ENCODE measurements at places on chromosomes 5 and 9.

DNA sequence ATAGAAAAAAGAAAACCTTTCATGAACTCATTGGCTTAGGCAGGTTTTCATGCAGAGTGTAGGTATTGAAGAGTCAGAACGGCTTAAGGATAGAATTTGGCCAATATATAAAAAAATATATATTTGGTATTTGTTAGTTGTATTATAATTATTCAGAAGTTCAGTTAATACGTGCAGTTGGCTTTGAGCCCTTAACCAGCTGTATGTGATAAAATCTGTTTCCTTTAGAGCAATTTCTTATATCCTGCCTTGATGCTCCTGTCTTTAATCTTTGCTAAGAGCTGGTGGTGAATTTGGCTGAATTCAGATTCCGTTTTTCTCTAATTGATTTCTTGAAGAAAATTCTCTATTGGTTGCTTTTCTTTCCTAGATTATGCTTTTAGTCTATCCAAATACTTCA lies 3.7 kb downstream of the ANXA1 start:
- DNase-seq: no peak

DNA sequence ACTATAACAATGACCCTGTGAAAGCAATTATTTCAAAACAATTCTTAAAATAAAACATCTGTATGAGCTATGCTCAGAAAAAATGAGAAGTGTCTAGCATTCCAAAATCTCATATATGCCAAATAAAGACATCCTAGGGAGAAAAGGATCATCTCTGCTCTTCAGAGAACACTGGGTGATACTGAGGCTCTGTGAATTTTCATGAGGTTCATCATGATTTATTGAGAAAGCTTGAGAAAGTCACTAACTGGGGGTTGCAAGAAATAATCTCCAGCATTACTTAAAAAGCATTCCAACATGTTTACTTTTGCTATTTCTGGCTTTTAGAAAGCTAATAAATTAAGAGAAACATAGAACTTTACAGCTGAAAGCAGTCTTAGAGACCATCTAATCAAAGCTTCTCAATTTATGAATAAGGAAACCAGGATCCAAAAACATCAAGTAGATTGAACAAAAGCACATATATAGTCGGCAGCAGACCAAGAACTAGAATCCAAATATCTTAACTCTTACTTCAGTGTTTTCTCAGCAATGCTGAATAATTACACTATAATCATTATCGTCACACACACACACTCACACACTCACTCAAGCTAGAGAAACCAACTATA lies 372.8 kb downstream of the NR2F1-AS1 start:
- peak; percentile 71 for DNase-seq

- no peak for DNase-seq
Observed at GRCh38 chr9:17927616-17928015, 348.8 kb downstream of the SH3GL2 start.

DNA sequence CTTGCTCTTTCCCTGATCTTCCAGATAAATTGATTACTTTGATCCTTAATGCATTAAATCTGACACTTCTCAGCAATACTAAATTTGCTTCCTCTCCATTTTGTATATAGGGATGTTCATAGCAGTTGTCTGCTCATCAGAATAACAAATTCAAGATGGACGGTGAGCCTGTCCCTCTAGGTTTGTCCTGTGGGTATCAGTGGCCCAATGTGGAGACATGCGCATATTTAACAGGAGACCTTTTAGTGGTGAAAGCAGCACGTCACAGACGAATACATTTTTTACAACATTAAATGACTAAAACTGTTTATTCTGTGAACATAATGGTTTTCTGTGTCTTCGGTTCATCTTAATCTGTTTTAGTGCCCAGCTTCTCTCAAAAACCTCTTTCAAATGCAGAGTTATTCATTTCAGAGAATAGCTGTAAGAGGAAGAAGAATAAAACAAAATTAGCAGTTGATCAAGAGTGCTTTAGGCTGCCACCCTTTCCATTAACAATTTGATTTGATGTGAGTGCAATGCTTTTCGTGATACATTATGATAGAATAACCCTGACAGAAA lies 1970.4 kb upstream of the WWC1 start:
- no peak for DNase-seq

DNA sequence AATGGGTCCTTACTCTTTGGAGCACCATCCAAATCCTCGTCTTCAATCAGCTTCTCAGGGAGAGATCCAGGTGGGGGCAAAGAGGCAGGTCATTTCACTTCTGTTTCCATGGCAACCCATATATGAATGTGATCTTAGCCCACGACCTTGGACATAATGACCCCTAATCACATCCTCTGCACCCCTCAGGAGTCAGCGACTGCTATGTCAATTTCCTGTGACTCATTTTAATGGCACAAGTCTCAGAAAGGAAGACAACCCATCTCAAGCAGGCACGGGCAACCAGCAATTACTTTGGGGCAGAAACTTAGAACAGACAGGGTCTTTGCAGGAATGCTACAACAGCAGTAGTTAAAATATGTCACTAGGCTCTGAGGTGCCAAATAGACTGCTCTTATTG lies 591.2 kb downstream of the TLR4 start:
- DNase-seq: no peak

DNA sequence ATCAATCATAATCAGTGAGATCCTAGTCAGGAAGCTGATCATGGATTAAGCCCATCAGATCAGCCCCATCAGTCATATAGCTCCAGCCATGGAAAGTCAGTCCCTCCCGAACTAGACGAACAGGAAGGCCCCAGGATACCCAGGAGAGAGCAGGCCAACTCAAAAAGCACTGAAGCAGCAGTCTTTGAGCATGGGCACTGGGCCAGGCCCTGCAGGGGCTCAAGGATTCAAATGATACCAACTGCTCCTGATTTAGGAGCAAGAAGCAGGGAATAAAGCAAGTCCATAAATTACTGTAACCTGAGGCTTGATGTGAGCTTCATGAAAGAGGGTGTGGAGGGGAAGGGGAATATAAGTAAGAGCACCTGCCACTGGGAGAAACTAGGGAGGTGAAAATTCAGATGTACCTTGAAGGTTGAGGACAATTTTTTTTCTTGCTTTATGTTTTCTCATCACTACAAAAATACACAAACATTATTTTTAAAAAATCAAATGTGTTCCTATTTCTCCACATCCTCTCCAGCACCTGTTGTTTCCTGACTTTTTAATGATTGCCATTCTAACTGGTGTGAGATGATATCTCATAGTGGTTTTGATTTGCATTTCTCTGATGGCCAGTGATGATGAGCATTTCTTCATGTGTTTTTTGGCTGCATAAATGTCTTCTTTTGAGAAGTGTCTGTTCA lies 115.2 kb downstream of the SIL1 start:
- no peak for DNase-seq

GRCh38 chr5:16921211-16921610 lies 14.9 kb downstream of the MYO10 start:
- DNase-seq: peak; percentile 50

DNA sequence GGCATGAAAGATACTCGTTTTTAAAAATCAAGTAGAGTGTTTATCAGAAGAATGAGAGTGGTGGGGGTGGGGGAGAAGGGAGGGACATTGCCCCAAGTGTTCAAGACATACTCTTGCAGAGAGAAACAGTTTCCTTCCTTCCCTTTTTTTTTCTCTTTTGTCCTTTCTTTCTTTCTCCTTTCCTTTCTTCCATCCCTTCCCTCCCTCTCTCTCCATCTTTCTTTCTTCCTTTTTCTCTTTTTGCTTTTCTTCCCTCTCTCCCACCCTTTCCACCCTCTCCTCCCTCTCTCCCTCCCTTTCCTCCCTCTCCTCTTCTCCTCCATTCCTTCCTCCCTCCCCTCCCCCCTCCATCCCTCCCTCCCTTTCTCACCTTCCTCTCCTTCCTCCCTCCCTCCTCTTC lies 478.3 kb upstream of the EDIL3 start:
- DNase-seq: no peak

- DNase-seq: no peak
Observed at GRCh38 chr9:106731910-106732309, 131.1 kb upstream of the ZNF462 start.

DNA sequence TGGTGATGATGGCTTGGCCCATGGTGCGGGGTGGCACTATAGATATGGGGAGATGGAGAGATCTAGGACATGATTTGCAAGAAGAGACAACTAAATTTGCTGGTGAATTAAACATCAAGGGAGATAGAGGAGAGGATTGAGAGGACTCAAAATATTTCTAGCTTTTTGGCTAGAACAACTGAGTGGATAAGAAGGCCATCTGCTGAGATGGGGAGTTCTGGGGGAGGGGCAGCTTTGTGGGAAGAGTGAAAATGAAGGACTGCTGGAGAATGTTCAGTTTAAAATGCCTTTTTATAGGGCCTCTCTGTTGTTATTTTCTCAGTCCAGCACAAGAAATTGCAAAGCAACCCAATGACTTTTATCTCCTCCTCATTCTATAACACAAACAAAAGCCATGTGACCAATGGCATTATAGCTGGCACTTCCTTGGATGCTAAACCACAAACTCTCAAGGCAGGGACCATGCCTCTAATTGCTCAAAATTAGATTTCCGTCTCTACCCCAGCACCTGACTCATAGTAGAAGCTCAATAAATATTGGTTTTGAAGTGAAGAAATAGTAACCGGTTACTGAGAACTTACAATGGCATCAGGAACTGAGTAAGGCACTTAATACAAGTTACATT lies 29.8 kb downstream of the JAKMIP2 start:
- no peak for DNase-seq

- no peak for DNase-seq
Observed at GRCh38 chr5:126450346-126450745, 27.1 kb downstream of the GRAMD2B start.

DNA sequence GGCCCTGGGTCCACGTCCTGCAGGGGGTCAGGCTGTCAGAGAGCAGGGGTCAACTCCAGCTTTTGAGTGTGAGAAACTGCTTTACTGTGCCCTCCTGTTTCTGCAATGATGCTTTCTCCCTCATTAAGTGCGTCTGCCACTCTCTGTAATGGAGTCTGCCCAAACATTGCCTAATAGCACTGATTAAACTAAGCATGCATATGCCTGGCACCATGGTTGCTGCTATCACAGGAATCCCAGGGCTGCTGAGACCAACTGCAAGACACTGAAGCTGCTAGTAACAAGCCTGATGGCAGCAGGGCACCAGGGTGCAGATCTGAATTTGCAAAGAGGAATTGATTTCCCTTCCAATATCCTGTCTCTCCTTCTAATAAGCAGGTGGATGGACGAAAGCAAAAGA lies 125.3 kb downstream of the SLC24A2 start:
- no peak for DNase-seq

- no peak for DNase-seq
Observed at GRCh38 chr5:5165541-5166002, 25.4 kb downstream of the ADAMTS16 start.

GRCh38 chr9:131334629-131335367 lies 45.3 kb downstream of the PLPP7 start:
- peak; percentile 25 for DNase-seq

DNA sequence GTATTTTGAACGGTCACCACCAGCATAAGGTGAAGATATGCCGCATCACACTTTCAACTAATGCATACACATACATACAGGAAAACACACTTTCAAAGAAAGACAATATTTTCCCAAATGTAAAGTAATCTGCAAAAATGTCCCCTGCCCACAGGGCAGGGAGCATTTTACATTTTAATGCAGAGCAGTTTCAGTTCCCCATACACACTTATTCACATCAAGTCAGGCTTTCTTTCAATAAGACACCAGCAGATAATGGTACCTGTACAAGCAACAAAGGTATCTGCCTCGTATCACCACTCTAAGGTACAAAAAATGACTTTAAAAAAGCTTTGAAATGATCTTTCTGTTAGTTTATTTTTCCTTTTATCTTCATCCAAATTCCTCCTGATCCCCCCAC lies 247.1 kb upstream of the CCNG1 start:
- DNase-seq: no peak

GRCh38 chr5:143594902-143595818 lies 191.7 kb upstream of the NR3C1 start:
- DNase-seq: peak; percentile 11

DNA sequence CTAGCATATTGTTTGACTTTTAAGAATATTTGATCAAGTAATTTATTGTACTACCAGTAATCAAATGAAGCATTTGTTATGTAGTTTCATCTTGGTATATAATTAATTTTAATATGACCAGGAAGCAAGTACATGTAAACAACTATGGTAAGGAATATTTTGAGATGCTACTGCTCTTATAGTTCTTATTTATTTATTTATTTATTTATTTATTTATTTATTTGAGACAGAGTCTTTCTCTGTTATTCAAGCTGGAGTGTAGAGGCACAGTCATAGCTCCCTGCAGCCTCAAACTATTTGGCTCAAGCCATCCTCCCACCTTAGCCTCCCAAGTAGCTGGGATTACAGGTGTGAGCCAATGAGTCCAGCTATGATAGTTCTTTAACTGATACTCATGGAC lies 8.1 kb downstream of the PPIP5K2 start:
- no peak for DNase-seq

DNA sequence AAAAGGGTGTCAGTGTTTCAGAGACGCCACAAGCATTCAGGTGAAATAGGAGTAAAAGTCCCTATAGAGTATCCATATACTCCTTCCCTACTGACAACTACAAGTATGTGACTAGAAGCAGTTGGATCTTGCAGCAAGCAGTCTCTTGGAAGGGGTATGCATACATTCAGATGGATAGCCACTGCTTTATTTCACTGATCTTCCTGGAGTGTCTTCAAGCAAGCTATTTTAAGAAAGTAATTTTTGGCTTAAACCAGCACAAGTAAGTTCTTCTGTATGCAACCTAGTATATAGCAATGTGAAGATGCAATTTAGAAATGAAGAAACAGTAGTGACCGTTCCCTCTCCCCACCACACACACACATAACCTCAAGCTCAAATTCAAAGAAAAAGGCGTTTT lies 446.8 kb upstream of the CDH18 start:
- DNase-seq: no peak

- DNase-seq: peak; percentile 19
Observed at GRCh38 chr9:88236511-88237478, 98.5 kb upstream of the SPATA31C2 start.

DNA sequence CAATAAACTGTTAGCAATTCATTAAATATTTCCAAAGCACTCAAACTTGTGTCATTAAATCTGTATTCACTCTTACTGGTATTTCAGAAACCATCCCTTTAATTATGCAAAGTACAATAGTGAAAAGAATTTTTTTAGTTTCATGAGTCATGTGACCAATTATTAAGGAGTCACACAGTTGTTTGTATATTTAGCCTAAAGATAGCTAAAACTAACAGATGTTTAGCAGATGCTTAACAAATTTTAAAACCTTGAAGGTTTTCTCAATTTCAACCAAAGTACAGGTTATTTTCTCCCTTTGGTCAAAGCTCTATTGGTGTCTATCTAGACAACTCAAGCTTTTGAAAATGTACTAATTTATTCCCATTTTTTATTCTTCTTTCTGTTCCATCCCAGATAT lies 44.1 kb downstream of the PJA2 start:
- DNase-seq: peak; percentile 11

Measured in fibroblast of skin of right quadriceps (primary cell).